OCI-LY7 (cell line): ENCODE measurements at places on chromosomes 16 and 17. TPM values are rescaled to one million over a fixed set of nuclear protein-coding genes. Genes with fewer than 3 reads are reported as not detected.

Gene TEX19
- 1.8 and 2.0 TPM in 2 replicates for total RNA-seq

Gene MYADML2
- total RNA-seq, result not detected in 2 replicates

Gene TMEM235
- total RNA-seq, result not detected in 2 replicates

Gene VASN
- total RNA-seq, result not detected in 2 replicates

DNA sequence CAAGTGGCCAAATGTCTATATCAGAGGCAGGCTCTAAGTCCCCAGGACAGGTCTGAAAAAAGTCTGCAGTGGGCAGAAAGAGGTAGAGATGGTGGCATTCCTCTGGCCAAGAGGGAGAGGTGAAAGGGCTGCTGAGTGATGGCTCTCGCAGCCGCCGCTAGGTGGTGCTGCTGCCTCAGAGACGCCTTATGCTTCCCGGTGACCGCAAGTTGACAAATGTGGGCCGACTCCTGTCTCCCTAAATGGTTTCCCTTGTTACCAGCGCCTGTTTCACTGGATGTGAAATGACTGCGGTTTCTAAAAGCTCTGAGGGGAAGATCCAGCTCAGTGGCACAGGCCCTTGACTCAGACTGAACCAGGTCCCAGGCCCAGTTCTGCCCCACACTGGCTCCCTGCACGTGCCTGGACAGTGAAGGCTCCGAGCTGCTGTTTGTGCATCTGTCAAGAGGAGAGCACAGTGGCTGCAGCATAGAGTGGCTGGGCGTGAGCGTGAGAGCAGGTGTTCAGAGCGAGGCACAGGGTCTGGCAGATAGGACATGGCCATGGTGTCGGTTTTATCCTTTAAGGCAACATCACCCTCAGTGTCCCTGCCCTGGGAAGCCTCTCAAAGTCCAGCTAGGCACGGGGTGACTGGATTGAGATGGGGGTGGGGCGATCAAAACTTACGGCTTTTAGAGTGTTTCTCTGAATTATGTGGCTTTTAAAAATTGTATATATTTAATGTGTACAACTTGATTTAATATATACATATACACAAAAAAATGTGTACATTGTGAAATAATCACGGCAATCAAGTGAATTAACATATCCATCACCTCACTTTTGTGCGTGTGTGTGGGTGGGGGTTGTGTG lies 19.9 kb downstream of the CLEC16A start:
- DNase-seq, result peak; percentile 77

DNA sequence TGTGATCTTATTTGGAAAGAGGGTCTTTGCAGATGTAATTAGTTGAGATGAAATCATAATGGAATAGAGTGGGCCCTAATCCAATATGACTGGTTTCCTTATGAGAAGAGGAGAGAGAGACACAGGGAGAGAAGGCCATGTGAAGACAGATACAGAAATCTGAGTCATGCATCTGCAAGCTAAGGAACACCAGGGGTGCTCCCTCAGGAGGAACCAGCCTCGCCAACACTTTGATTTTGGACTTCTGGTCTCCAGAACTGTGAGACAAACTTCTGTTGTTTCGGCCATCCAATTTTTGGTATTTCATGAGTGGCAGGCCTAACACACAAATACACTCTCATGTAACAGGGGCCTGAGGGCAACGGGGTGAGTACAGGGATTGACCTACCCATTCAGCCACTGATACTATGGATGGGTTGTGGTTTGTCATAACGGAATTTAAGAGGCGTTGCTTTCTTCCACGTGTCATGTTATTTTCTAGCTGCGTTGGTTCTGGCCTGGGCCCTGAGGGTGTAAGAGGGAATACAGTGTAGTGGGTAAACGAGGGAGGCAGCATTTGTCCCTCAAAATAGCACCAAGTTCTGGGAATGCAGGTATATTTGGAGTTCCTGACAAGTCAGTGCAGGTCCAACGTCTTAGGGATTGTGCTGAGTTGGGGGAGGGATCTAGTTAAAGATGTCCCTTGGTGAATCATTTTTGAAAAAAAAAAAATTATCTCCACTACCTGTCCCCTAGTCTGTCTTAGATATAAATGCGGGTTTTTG lies 17.7 kb downstream of the PLCG2 start:
- no peak for DNase-seq

DNA sequence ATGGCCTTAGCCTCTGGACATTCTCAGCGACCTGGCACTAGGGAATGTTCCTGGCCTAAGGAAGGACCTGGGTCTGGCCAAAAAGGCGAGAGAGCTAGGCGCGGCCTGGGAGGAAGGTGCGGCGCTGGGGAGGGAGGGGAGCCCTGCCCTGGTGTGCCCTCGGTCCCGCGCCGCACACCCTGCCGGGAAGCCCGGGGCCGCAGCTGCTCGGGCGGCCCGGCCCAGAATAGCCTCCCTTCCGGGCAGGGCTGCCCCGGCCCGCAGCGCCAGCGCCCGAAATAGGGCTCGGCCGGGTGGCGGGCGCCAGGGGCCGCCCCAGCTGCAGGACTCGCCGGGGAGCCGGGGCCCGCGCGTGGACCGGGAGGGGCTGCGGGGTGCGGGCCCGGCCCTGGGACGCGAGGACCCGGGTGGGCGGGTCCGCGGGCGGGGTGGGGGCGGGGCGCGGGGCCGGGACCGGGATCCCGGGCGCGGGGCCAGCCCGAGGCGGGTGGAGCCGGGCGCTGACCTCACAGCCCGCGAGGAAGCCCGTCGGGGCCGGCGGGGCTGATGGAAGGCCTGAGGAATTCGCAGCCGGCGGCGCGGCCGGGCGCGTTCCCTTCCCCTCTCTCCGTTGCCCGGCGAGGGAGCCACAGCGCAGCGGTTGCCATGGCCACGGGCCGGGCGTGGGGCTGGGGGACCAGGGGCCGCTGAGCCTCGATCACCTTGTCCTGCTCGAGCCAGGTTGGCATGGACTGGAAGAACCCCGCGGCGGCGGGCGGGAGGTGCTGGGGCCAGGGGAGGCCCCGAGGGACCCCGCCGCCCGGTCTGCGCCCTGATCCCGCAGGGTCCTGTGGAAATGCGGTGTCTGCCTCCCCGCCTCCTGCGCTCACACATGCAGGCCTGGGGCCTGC lies 18.1 kb downstream of the SOCS3 start:
- DNase-seq, result no peak

DNA sequence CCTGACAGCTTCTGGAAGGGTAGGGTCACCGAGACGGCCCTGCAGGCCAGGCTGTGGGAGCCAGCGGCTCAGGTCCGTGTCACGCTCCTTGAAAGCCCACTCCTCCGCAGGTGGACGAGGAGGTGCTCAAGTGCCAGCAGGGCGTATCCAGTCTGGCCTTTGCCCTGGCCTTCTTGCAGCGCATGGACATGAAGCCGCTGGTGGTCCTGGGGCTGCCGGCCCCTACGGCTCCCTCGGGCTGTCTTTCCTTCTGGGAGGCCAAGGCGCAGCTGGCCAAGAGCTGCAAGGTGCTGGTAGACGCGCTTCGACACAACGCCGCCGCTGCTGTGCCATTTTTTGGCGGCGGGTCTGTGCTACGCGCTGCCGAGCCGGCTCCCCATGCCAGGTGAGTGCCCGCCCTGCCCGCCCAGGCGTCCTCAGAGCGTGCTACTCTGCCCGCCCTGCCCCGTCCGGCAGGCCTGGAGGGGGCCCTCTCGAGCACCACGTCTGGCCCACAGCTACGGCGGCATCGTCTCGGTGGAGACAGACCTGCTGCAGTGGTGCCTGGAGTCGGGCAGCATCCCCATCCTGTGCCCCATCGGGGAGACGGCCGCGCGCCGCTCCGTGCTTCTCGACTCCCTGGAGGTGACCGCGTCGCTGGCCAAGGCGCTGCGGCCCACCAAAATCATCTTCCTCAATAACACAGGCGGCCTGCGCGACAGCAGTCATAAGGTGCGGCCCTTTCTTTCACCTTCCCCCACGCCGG lies 1.3 kb downstream of the NAGS start:
- peak; percentile 33 for DNase-seq

DNA sequence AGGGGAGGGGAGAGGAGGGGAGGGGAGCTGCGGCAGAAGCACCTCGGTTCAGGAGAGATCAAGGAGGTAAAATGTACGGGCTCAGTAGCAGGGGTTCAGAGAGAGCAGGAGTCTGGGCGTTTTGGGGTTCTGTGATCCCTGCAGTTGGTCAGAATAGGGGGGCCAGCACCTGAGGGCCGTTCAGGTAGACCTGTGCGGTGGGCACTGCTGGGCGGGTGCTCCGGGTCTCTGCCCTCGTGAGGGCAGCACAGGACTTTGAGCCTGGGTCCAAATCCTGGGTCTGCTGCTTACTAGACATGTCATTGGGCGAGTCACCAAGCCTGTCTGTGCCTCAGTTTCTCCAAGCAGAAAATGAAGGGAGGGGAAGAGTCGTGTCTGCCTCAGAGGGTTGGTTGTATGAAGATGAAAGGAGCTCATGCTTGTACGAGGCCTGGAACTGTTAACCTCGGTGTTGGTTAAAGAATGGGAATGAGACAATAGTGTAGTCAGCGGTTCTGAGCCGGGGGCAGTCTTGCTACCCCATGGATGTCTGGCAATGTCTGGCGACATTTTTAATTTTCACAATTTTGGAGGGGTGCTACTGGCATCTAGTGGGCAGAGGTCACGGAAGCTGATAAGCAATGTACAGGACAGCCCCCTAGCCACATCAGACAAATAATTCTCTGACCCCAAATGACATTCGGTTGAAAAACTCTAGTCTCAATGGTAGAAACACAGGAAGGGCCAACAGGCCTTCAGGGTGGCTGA lies 35.4 kb downstream of the OR1D5 start:
- DNase-seq, result no peak

GRCh38 chr16:56610017-56610608 lies 1.7 kb downstream of the MT2A start:
- DNase-seq, result peak; percentile 32

DNA sequence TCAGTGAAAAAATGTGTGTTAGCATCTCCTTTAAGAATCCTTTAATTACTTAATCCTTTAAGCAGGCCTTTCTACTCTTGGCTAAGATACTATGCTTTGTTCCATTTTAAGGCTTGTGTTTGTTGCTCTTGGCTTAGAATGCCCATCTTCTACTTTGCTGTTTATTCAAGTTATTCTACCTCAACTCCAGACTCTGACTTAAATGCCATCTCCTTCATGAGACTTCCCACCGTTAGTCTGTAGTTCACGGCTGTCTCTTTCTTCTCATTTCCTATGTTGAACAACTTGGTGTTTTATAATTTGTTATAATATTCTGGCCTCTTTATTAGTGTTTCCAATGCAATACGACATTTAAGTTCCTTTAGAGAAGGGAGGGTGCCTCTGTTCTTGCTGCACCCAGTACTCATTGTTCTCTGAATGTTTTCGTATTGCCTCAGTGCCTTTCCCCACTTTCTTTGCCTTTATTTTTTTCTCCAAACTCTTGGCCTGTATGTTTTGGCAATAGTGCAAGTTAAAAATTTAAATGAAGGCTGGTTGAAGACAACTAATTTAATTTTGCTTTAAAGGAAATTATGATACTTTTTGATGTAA lies 6.1 kb upstream of the KRT10 start:
- DNase-seq, result no peak

- DNase-seq, result no peak
These were observed 3.9 kb upstream of the HEXIM1 start for GRCh38 chr17:45144199-45145034.

DNA sequence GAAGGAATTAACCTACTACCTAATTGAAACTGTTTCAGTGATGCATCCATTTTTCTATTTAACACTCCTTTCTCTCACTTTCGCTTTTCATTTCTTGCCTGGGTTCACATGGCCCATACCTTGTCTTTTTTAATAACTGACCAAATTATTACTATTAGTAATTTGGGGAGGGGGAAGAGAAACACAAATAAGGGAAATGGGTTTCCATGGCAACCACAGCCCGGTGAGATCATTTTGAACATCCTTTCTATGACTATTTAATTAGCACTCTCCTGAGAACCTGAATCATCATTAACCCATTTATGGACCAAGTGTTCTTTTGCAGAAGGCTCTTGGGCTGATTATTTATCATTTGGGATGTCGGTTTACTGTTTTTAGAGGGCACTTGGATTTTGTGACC lies 628.2 kb upstream of the SALL1 start:
- no peak for DNase-seq

- no peak for DNase-seq
These were observed 13.2 kb downstream of the USP6 start for GRCh38 chr17:5128905-5129535.

- no peak for DNase-seq
These were observed 13.9 kb downstream of the TCF25 start for GRCh38 chr16:89887243-89887642.

DNA sequence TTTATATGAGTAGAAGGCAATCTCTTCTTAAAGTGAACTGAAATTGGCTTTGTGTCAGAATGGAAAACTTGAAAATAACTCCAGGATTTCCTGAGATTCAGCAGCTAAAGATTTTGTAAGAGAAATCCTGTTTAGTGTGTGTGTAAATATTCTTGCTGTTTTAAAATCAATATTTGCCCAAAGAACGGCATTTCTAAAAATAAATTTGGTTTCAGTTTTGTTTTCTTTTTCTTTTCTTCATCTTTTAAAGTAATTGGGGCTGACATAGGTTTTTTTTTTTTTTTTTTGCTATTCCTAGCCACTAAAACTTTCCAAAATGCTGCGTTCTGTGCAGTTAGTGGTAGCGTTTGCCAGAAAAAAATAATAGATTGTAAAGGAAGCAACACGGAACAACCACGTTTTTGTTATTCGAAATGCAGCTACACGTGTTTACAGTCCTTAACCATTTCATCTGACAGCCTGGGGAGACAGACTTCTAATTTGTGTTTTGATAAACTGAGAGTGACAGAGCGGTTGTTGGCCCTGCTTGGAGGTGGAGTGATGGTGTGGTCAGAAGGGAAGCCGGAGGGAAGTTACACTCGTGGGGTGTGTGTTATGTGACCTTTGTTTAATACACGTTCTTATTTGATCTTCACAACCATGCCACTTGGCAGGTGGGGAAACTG lies 21.6 kb upstream of the SMPD3 start:
- DNase-seq, result no peak
